Mammary epithelial cell (primary cell): ENCODE measurements at places on chromosomes 16 and 17. TPM values are rescaled to one million over a fixed set of nuclear protein-coding genes. Genes with fewer than 3 reads are reported as not detected.

PRR35 gene
- not detected for polyA plus RNA-seq

SCNN1G gene
- 0.96 TPM for polyA plus RNA-seq

RPGRIP1L gene
- 6.0 TPM for polyA plus RNA-seq

CES5A gene
- not detected for polyA plus RNA-seq

ELP5 gene
- polyA plus RNA-seq: 39.3 TPM

GAS7 gene
- polyA plus RNA-seq: 0.16 TPM

IL32 gene
- polyA plus RNA-seq: 8.4 TPM

ALOX12 gene
- 0.53 TPM for polyA plus RNA-seq

GRB7 gene
- 9.9 TPM for polyA plus RNA-seq
